ENCODE measurements at places on chromosomes 6 and 20. TPM values are rescaled to one million over a fixed set of nuclear protein-coding genes. Genes with fewer than 3 reads are reported as not detected.
A peak's percentile ranks its signal among the peaks of the same experiment; 100 is the strongest.

GRCh38 chr6:87180105-87180728, 24.9 kb downstream of the ZNF292 start:
- H3K27me3 ChIP-seq: no peaks in the 10 kb centered on the region
- DNase-seq: no peak
- H3K4me1 ChIP-seq: peaks cover 4% of the 10 kb centered on the region

DNA sequence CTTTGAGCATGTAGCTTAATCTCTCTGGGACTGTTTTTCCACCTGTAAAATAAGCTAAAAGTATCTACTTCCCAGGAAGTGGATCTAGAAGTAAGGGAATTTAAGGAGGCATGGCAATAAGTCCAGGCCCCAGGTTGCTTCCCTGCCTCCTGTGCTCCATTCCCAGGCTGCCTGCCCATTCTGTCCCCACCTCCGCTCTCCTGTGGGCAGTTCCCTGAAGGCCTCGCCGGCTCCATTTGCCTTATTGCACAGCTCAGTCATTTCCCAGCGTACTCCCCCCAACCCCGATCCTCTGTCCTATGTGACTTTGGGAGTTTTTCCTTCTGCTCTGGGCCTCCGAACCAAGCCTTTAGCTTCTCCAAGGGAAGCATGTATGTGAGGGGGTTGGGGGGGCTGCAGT, 4.6 kb downstream of the SLC29A1 start:
- H3K27ac ChIP-seq: no peak overlapping the region
- no peak for DNase-seq
- H3K4me3 ChIP-seq: no peak overlapping the region
- peaks cover 20% of the 10 kb centered on the region for H3K36me3 ChIP-seq
- peaks cover 7% of the 10 kb centered on the region for H3K4me1 ChIP-seq

GRCh38 chr6:160882006-160882405, 109.6 kb upstream of the MAP3K4 start:
- no peak overlapping the region for H3K4me3 ChIP-seq
- no peaks in the 10 kb centered on the region for H3K27me3 ChIP-seq
- H3K36me3 ChIP-seq: no peaks in the 10 kb centered on the region
- H3K4me1 ChIP-seq: no peaks in the 10 kb centered on the region
- DNase-seq: peak; percentile 79

DNA sequence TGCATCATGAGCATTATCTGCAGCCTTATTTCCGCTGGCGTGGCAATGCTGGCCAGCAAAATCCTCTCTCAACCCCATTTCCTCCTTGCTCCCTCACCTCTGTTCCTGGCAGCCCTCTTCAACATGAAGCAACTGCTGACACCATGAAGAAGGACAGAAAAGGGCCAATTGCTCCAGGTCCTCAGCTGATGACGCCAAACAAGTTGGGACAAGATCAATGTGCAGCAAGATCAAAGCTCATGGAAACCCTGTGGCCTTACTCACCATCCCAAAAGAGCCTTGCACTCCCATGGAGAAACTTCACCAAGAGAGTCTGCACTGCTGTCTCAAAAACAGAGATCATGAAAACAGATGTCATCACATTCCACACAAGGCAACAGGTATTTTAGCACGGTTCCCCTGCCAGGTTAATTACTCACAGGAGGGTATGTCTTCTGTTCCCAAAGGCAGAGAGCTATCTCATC, 7.4 kb downstream of the GFOD1 start:
- peaks cover 15% of the 10 kb centered on the region for H3K4me1 ChIP-seq
- no peak for DNase-seq
- H3K27me3 ChIP-seq: peaks cover 8% of the 10 kb centered on the region
- no peak overlapping the region for H3K27ac ChIP-seq

DNA sequence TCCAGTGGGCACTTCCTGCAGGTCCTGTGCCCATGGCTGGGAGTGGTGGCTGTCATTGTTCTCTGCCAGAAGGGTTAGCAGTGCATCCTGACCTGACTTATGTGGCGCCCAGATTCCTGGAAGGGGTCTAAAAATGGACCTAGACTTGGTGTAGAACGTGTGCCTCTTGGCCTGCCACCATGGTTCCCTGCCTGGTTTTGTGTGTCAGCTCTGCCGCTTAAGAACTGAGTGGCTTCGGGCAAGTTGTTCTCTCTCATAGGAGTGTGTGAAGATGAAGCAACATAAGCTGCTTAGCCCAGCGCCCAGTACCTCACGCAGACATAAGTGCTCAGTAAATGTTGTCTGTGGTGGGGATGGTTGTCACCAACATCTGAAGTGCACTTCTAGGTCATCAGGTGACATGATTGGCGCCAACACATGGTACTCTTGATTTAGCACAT, 52.1 kb downstream of the PTPN1 start:
- no peaks in the 10 kb centered on the region for H3K27me3 ChIP-seq
- DNase-seq: no peak
- H3K36me3 ChIP-seq: peaks cover 14% of the 10 kb centered on the region
- H3K4me3 ChIP-seq: no peak overlapping the region
- H3K27ac ChIP-seq: peak overlapping the region; percentile 90

DNA sequence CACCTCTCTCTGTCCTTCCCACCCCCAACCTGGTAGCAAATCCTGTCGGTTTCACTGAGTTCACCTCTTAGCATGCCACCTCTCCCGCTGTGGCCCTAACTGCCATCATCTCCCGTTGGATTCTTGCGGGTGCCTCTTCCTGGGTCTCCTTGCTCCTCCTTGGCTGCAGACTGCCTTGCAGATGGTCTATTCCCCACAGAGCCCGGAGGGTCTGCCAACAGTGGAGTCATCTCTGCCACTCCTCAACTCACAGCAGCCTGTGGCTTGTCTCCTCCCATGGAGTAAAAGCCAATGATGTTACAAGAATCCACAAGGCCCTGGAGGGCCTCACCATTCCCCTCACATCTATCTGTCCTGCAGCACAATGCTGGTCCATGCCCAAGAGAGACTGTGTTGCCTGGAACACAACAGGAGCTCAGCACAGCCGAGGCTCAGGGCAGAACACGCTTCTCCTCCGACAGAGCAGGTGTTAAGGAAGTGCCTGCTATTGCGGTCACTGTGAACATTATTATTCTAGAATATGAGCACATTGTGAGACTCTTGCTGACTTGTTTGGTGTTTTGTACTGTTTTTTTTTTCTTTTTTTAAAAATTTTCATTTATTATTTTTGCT, 241.8 kb upstream of the SULF2 start:
- H3K4me3 ChIP-seq: no peak overlapping the region
- DNase-seq: no peak
- H3K4me1 ChIP-seq: no peaks in the 10 kb centered on the region
- no peaks in the 10 kb centered on the region for H3K27me3 ChIP-seq
- no peak overlapping the region for H3K27ac ChIP-seq

GRCh38 chr6:149007846-149008245, 261.0 kb downstream of the UST start:
- H3K36me3 ChIP-seq: no peaks in the 10 kb centered on the region
- H3K27me3 ChIP-seq: no peaks in the 10 kb centered on the region
- no peak overlapping the region for H3K4me3 ChIP-seq
- H3K4me1 ChIP-seq: no peaks in the 10 kb centered on the region
- no peak overlapping the region for H3K27ac ChIP-seq

DNA sequence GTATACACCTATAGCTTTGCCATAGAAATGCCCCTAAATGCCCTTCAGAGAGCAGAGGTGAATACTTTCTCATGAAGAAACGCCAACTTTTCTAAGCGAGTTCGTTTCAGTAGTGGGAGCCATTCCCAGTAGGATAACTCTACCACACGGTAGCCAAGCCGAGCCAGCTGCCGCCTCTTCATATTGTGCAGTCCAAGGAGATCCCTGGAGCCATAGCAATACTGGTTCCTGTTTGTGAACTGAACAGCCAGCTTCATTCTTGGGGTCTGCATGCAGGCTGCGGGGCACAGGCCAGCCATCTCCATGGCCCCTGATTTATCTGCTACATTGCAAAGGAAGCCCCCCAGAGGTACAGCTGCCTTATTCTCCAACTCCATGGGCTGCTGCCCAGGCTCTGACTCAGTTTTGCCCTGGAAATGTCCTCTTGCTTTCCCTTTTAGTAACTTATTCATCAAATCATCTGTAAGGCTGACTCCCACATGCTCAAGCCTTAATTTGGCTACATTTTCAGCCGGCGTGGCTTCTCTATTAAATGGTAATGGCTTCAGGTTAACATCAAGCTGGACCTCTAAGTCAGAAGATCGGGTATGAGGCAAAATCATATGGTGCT, 12.8 kb downstream of the FASTKD5 start:
- H3K4me1 ChIP-seq: no peaks in the 10 kb centered on the region
- H3K4me3 ChIP-seq: no peak overlapping the region
- H3K27me3 ChIP-seq: no peaks in the 10 kb centered on the region
- H3K27ac ChIP-seq: no peak overlapping the region
- H3K36me3 ChIP-seq: peaks cover 21% of the 10 kb centered on the region

DNA sequence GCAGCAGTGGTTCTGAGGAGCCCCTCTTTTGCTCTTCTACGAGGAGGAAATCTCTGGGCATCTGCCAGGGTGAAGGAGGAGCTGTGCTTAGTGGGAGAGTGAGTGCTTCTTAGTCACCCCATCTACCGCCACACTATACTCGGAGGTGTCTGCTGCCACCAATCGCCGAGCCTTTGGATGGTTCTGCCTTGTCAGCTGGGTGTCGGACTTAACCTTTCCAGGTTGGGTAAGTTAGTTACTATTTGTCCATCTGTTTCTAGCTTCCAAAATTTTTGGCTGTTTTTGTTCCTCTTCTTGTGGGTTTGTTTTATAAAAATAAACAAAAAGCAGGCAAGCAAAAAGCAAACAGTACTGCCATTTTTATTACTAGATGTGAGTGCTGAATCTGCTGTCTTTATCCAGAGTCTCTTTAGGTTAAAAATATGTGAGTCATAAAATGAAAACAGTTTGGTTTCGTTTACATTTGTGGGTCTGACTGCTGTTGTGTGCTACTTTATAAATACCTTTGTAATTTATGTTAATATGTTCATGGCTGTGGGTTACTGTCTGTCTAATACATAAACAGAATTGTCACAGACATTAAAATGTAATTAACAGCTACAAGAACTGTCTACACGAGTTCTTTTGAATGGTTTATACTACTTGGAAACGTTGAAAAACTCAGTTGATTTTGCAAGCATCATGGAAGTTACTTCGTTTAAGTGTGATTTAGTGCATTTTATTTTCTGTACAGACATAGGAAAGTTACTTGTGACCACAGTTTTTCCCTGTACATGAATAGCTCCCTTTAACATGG, 89.2 kb downstream of the ARID1B start:
- no peaks in the 10 kb centered on the region for H3K36me3 ChIP-seq
- H3K27me3 ChIP-seq: no peaks in the 10 kb centered on the region
- H3K27ac ChIP-seq: no peak overlapping the region
- peaks cover 25% of the 10 kb centered on the region for H3K4me1 ChIP-seq

Gene SLC17A1
- not detected for total RNA-seq

Gene LKAAEAR1
- 0.51 TPM for total RNA-seq

Gene IRF4
- 4.6 TPM for total RNA-seq

Gene IFNGR1
- total RNA-seq: 165 TPM

Gene FAM209B
- not detected for total RNA-seq

Gene CDYL
- 31.1 TPM for total RNA-seq

Data from lung (tissue), 17 donors.